MV-4-11 (cell line): ENCODE measurements at places on chromosomes 3 and 15.

GRCh38 chr15:70034596-70034995, 63.1 kb downstream of the TLE3 start:
- no peak for DNase-seq

DNA sequence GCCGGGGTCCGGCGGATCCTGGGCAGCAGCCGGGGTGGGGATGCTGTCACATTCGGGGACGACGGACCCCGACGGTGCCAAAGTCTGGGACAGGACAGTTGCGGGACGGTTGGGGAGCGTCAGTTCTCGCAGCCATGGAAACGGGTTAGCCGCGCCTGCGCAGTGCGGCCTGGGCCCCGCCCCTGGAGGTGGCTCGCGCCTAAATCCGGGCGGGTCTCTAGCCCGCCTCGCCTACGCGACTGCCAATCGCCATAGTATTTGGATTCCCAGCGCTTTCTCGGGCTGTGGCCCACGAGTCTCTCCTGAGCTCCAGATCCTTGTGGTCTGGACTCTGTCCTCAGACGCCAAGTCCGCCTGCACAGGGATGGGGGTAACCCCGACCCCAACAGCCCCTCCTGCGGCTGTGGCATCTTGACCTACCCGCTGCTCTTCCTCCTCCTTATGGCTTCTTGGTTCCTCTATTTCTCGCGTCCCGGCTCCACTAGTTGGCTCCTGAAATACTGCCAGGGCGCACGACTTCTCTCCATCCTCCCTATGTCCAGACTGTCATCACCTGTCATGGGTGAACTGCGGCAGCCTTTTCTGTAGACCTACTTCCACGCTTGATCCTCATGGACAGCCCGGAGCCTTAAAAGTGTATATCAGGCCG, at the start of gene ZMYND10:
TSS of gene ZMYND10 (minus strand) at position 147 of the 649 bp plus-strand sequence. CDS start 153 bp downstream, outside the sequence.
- DNase-seq: peak; percentile 73

DNA sequence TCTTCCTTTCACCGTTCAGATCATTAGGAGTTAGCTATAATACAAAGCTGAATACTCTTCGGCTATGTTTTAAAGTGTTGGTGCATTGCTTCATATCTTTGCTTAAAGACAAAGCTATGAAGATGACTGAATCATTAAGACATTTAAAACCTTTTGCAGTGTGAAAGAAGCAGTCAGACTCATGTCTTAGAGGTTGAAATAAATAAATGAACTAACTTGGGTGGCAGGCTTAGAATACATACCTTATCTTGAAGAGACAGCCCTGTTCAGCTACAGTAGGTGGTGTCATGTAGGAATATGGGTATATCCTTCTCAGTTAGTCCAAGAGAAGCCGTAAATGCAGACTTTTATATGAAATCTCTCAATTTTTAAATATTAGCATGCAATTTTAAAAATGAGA, 63.4 kb downstream of the OPA1 start:
- DNase-seq: no peak

DNA sequence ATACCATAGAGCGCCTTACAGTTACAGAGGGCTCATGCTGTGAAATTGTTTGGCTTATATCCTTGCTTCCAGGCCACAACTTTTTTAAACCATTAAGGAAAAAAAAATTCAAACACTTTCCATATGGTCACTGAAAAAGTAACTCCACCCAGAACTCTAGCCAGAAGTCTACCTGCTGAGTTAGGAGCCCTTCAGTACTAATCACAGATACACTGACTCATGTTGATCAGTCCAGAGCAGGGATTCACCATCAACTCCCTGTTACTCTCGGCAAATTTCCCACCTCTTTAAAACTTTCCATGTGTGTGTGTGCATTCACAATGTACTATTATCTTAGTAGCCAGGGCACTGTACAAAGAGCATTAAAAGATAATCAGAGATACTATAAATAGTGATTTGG, 372.8 kb downstream of the MAGI1 start:
- DNase-seq: no peak

GRCh38 chr3:113834983-113835382, 3.6 kb upstream of the GRAMD1C start:
- DNase-seq: no peak

- no peak for DNase-seq
Observed at GRCh38 chr3:185797108-185797881, 27.5 kb downstream of the IGF2BP2 start.

DNA sequence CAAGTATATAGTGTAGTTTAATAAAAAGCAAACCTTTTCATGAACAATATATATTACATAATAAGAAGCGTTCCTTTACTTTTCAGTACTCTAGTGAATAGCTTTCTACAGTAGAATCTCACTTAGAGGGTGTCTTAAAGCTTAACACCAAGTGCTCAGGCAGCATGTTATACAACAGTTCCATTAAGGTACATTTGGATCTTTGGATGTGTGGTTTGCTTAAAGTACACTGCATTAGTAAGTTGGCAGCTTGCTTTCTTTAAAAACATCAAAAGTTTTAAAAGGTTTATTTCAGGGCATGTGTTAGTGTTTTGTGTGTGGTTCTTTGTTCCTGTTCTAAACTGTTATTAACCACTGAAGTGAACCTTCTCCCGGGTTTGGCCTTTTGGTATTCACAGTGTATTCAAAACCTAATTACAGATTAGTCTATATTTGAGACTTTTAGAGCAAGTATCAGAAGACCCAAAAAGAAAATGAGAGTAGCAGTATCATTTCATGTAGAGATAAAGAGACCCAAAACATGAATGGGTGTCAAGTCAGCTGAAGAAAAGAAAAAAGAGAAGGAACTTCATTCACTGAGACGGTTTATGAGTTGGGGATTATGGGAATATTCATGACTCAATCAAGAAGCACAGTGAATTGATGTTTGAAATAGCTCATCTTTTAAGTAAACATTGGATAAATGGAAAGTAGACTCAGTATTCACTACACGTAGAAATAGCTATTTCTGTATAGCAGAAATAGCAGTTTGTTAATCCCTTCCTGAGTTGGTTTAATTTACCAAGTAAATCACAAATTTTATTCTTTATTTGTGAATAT, 93.9 kb downstream of the OPA1 start:
- no peak for DNase-seq

DNA sequence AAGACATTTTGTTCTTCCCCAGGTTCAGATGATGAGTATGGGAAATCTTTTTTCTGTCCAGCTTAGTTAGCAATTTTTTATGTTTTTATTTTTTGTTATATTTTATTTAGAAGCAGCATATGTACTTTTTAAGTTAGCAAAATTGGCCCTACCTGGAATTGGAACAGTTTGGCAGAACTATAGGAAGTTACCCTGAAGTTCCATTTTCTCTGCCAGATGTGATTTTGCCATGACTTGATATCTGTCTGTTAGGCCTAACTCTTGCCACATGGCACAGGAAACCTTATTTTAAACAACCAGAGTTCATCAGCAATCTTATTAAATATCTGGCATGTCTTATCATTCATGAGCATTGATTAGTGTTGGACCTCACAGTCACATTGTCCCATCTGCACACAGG, 67.1 kb downstream of the ADAMTSL3 start:
- no peak for DNase-seq

GRCh38 chr3:57556459-57557084, 498 bp downstream of the PDE12 start:
- DNase-seq: no peak

GRCh38 chr3:45858809-45859543, 17.1 kb upstream of the LZTFL1 start:
- peak; percentile 15 for DNase-seq

DNA sequence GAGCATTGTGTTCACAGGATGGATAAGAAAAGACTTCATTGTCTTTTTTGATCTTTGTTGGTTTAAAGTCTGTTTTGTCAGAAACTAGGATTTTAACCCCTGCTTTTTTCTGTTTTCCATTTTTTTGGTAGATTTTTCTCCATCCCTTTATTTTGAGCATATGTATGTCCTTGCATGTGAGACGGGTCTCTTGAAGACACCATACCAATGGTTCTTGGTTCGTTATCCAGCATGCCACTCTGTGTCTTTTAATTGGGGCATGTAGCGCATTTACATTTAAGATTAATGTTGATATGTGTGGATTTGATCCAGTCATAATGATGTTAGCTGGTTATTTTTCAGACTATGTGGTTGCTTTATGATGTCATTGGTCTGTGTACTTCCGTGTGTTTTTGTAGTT, 687.0 kb downstream of the NAALADL2 start:
- DNase-seq: no peak

DNA sequence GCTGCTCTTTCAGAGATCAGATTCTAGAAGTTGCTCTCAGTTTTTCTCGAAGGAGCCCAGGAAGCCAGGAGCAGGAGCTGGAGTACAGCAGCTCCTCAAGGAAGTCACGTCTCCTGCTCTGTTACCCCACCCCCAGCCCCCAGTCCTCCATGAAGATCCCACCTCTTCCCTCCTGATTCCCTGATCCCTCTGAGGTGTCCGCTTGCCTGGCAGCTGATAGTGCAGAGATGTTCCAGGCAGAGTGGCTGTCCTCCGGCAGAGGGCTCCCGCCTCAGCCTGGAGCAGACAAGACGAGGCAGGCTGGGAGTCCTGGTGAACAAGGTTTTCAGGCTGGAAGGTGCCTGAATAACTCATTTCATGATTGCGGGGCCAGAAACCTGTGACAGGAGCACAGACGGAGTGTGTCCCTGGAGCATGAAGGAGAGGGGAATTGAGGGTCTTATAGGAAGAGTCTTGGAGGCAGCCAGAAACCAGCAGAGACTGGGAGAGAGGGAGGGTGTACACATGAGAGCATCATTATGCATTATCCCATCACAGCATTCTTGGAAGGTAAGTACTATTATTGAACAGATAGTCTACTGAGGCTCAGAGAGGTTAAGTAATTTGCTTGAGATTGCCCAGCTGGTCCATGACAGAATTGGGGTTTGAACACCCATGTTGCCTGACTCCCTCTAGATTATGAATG, 1.2 kb downstream of the HRH1 start:
- DNase-seq: peak; percentile 44

DNA sequence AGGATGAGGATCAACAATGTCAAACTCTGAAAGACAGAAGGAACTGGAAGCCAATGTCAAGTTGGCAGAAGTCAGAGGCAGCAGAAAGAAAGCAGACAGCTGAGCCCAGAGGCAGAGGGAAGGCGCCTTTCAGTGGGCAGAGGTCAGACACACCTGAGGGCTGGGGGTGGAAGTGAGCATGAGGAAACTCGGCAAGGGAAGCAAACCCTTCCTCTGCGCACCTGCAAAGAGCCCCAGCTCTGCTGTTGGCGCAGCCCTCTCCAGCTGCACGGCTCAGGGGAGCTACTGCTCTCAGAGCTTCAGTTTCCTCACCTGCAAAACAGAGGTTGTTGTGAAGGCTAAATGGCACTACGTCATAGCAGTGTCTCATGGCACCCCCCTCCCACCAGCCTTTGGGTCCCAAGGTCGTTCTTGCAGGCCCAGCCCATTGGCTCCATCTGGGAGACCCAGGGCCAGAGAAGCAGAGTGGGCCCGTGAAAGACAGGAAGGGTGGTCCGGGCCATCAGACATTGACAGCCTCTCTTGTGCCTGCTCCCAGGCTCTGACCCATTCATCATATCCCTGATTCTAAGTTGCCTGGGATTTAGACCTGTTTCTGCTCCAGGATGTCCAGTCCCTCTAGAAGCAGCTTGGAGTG, 53.3 kb upstream of the SLC6A11 start:
- no peak for DNase-seq

GRCh38 chr3:84727616-84728015, 231.2 kb upstream of the CADM2 start:
- DNase-seq: no peak

GRCh38 chr3:181772166-181772565, 60.4 kb downstream of the SOX2 start:
- no peak for DNase-seq

DNA sequence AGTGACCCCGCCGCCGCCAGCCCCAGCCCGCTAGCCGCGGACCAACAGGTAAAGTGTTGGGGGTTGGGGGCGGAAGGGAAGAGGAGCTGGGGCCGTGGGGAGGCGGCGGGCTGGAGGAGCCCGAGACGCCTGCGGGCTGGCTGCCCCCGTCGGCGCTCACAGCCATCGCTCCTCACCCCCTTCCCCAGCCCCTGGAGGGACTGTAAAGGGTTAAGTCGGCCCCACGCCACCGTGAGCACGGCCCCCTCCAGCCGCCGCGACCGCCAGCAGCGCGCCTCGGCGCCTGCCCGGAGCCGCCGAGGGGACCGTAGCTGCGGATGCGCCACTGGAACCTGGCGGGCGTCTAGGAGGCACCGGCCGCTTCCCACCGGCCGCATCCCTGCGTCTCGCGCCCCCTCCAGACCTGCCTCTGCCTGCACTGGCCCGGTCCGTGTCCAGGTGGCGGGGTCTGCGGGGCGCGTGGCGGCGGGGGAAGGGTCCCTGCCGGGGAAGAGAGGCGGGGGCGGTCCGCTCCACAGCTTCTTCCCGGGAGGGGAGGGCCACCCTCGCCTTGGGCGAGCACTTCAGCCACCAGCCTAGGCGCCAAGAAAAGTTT, 522 bp downstream of the MED12L start:
- DNase-seq: no peak

DNA sequence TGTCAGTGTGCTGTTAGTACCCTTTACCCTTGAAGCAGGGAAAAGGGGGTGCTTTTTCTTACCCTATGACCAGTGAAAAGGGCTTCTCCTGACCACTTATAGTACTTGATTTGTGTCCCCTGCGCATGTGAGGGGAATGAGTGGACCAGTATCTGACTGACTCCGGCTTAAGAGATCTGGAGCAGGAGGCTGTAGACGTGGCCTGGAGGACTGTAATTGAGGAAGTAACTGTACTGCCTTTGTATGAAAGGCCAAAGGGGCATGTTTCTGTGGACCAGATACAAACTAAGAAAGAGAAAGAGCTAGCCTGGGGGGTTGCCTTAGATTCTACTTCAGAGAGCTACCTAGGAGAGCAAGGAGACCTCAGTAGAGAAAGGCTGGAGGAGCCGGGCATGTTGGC, 89.9 kb upstream of the TBL1XR1 start:
- peak; percentile 65 for DNase-seq
